Fibroblast of skin of abdomen (primary cell): ENCODE measurements at places on chromosomes 7 and 10.

DNA sequence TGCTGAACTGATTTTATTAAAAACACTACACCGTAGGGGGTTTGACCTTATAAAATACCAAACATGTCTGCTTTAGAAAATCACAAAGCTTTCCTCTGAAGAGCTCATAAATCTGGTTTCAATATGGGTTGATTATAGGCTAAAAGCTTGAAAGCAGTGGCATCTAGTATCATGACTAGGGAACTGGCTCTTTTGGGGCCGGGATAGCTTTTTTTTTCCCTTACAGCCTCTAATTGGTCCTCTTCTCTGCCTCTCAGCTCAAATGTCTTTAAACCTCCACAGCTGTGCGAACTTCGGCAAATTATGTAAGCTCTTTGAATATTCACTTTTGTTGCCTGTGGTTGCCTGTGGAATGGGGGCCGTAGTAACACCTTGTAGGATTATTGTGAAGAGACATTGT lies 8.4 kb downstream of the BAMBI start:
- no peak for DNase-seq

DNA sequence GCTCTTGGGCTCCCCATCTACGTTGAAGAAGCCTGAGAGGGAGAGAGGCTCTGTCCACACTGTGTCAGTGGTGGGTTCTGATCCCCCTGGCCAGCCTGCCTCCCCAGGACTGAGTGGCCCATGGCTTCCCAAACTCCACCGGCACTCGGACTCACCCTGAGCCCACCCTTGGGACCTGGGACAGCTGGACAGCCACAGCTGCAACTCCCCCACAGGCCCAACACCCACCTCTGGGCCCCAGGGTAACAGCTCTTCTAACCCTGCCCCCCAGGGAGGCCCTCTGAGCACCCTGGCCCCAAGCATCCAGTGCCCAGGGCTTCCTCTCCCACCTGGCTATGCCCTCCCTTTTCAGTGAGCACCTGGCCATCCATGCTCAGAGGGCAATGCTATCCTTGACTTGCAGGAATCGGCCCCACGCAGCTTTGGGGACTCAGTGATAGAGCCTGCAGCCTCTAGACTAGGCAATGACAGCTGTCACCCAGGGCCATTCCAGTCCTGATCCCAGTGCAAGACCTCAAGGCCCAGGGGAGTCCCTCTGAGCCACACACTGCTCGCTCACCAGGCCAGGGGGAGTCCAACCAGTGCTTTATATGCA lies 17.9 kb downstream of the OGDHL start:
- no peak for DNase-seq

- DNase-seq, result no peak
These were observed 5.3 kb downstream of the VAX1 start for GRCh38 chr10:117132751-117133231.

GRCh38 chr10:34817586-34817985 lies 2.5 kb upstream of the PARD3 start:
- DNase-seq, result no peak

DNA sequence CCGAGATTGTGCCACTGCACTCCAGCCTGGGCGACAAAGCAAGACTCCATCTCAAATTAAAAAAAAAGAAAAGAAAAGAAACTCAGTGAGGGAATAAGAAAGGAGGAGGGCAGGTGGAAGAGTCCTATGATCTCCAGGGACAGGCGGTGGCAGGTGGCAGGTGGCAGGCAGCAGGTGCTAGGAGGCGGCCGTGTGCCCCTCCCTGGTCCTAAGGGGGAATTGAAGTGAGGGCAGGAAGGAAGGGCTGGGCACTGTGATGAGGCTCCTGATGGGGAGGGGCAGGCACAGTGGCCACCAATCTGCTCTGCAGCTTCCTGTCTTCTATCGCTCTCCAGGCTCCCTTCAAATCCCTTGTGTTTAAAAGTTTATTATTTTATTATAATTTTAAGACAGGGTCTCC lies 41.2 kb upstream of the UBE3C start:
- no peak for DNase-seq

GRCh38 chr10:13990946-13991345 lies 339.8 kb downstream of the FRMD4A start:
- peak; percentile 70 for DNase-seq

GRCh38 chr10:15320118-15320517 lies 51.0 kb downstream of the FAM171A1 start:
- DNase-seq, result no peak

- DNase-seq, result peak; percentile 65
These were observed 187.2 kb downstream of the VTI1A start for GRCh38 chr10:112634096-112634830.

GRCh38 chr7:27883696-27884095 lies 143.7 kb downstream of the TAX1BP1 start:
- peak; percentile 17 for DNase-seq

GRCh38 chr7:78013386-78013785 lies 214.8 kb downstream of the PHTF2 start:
- no peak for DNase-seq

GRCh38 chr10:92832998-92833650 lies 15.2 kb upstream of the EXOC6 start:
- no peak for DNase-seq

DNA sequence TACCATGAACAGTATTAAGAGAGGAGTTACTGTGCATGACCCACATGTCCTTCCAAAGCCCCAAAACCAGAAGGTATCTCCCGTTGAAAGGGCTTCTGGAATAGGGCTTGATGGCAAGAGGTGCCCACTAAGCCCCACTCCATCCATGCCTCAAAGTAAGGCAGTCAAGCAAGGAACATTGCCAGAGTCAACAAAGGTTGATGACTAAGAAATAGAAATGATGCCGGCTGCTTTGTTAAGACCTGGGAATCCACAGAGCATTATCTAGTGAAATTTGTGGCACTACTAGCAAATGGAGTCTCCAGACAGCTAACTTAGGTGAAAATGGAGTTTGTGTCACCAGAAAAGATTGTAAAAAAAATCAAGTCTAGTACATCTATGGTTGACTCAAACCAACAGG lies 6.2 kb downstream of the SFR1 start:
- no peak for DNase-seq

DNA sequence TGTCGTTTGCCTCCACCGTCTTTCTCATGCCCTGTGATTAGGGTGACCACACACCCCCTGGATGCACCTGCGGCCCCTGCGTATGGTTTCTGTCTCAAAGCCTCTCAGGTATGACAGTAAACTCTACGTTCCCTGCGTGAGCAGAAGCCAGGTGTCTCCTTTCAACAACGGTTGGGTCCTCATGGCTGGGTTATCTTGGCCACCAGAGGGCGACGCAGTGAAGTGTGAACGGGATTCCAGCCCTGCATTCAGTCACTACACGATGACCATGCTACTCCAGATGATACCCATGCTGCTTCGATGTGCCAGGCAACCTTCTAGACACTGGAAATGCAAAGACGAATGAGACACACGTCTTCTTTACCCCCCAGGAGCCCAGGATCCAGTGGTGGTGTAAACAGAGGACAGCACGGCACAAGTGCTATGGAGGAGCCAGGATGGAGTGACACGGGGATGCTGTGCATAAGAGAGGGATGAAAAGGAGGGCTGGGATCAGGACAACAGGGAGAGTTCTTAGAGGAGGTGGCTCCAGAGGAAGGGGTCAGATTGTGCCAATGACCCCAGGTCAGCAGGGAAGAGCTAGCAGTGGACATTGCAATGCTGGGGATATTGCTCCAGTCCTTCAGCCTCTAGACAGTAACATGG lies 228.1 kb upstream of the PFKP start:
- peak; percentile 4 for DNase-seq

DNA sequence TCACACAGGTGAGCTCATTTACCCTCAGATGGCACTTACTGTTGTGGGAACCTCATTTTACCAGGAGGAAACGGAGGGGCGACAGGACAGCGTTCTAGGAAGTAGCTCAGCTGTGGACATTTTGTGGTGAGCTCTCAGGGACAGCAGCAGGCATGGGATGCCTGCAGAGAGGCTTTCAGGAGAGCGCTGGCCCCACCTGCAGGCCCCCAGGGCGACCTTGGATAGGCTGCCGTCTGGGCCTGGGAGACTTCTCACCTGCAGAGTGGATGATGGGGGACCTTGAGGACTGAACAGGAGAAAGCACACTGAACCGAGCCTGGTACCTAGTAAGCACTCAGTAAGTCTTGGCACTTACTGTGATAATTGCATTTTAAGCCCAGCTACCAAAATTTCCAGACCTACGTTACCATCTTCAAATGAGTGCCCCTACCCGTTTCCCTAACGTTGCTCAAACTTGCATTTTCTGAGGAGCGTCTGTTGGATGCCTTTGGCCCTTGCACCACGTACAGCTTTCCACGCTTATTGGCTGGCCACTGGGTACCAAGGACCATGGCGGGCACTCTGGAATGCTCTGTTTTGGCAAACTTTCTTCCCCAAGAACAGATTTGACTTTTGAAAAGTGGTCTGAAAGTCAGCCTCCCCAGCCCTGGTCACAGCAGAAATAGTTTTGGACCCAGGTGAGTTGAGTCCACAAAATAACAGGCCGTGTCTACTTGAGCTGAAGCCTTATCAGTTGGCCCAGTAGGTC lies 223.4 kb downstream of the EBF3 start:
- DNase-seq, result no peak

- no peak for DNase-seq
These were observed 13.3 kb downstream of the WASL start for GRCh38 chr7:123735539-123735938.
